NAMALWA (cell line): ENCODE measurements at places on chromosomes 11 and 22.

DNA sequence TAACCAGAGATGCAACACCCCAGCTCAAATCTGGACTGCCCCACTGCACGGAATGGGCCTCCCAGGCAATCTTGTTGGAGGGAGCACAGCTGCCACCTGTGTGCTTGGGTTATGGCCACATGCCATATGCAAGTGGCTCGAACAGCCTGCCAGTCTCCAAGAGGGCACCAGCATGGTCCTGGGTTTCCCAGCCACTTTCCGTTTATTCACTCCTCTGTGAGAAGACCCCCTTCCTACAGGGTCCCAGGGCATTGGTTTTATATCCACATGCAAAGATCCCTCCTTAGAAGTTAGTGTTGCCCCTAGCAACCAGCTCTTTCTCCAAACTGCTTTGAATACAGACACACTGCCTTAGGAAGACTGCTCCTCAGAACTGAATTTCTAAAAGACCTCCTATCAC lies 487.8 kb downstream of the BUD13 start:
- no peak for DNase-seq

DNA sequence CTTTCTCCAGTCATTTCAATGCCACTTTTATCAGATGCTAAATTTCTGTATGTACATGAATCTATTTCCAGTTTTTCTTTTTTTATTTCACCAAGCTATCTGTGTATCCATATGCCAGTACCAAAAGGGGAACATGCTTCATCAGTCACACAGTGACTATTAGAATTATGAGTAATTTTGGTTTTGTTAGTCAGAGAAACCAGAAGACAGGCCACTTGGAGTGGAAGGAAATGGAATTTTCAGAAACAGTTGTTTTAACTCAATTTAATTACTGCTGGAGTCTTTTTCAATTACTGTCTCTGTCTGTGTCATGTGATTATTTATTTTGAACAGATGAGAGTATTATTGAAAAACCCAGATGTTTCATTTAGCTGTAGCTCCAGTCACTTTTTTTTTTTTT lies 84.6 kb upstream of the ANO3 start:
- no peak for DNase-seq

DNA sequence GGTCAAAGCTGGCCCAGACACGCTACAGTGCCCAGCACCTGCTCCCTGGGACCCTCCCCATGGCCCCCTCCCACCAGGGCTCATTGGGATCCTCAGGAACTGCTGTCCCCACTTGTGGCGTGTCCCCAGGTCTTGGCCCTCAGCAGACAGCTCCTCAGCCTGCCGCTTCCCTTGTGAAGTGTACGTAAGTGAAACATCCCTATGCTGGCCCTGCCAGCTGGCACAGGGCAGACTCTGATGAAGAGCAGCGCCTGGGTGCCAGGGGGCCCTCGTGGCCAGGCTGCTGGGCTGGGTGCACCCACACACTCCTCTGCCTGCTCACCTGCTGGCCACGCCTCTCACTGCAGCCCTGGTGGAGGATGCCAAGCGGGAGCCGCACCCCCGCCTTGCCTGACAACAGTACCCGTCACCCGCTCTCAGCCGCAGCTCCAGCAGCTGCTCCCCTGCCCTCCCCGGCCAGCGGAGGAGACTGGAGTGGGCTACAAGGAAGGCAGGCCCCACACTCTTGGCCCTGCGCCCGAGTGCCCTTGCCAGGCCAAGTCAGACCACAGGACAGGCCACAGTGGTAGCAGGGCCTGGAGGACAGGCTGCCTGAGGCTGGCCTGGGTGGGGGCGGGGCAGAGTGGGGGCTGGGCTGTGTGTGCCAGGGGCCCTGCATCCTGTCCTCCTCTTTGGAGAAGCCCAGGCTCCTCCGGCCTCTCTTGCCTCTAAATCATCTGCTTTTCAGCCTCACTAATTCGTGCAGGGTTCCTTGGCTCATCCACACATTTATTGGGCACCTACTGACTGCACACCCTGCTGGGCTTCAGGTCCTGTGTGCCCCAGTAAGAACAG lies 39.5 kb downstream of the IGF2 start:
- DNase-seq = no peak

- no peak for DNase-seq
These were observed 3.6 kb downstream of the TNNI2 start for GRCh38 chr11:1842149-1843097.

DNA sequence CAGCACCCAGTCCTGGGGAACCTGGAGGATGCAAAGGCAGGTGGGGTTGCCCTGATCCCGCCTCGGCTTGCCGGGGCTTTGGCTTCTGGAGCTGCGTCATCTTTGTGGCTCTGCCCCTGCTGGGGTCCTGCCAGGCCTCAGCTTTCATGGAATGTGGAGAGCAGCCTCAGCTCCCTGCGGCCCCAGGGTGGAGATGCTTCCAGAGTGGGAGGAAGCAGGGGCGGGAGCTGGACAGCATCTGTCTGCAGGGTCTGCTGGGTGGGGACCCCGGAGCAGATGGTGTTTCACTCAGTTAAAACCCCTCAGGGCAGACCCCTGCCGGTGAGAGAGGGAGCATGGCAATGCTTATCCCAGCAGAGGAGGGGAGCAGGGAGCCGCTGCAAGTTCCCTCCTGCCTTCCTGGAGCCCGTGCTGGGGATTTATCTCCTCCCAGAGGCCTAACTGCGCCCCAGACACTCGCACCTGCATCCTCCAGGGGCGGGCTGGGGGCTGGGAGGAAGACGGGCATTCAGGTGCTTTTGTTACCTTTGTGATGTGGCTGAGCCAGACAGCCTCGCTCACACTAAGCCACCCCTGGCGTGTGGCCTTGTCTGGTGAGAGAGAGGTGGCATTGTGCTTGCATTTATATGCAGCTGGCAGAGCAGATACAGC lies 15.7 kb downstream of the GRIK4 start:
- no peak for DNase-seq

DNA sequence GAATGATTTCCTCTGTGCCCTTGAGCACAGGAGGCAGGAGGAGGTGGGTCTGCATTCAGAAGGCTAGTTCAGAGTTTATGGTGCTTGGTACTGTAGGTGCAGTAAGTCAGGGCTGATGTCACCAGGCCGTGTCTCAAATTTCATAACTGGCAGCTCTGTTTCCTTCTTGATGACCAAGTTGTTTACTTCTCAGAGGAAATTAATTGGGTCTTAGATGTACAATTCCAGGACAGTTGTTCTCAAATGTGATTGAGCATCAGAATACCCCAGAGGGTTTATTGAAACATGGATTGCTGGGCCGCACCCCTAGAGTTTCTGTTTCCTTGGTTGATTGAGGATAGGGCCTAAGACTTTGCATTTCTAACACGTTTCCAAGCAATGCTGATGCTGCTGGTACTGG lies 6.2 kb downstream of the AMOTL1 start:
- DNase-seq = no peak

- no peak for DNase-seq
These were observed 180.8 kb upstream of the CCDC179 start for GRCh38 chr11:23041001-23041503.

GRCh38 chr11:2390725-2391151 lies 9.8 kb upstream of the TSSC4 start:
- peak; percentile 78 for DNase-seq

- no peak for DNase-seq
These were observed 126.0 kb upstream of the MTNR1B start for GRCh38 chr11:92843455-92843854.

GRCh38 chr11:5339771-5340322 lies 3.5 kb downstream of the OR51B5 start:
- no peak for DNase-seq

DNA sequence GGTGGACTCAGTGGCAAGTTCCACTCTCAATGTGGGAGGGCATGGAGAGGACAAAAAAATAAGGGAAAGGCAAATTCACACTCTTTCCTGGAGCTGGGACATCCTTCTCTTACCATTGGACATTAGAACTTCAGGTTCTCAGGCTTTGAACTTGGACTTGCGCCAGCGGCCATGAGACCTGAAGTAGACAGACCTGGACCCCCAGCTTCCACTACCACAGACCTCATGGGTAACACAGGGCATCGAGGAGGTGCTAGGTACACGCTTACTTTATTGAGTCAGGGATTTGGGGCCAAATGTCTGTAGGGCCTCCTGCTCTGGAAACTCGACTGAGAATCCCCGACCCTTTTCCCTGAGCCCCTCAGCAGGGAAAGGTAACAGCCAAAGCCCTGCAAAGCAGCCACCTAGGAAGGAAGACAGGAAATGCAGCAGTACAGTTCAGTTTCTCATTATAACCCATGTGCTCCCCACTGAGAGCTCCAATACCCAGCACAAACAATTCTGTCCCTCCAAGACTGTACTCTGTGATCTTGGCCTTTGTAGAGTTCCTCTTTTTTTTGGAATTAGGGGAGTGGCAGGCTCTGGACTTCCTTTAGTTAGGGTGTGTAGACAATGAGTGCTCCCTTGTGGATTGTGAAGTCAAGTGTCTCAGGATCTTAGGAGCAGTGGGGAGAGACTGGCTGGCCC lies 5.7 kb downstream of the CHRNA10 start:
- no peak for DNase-seq

DNA sequence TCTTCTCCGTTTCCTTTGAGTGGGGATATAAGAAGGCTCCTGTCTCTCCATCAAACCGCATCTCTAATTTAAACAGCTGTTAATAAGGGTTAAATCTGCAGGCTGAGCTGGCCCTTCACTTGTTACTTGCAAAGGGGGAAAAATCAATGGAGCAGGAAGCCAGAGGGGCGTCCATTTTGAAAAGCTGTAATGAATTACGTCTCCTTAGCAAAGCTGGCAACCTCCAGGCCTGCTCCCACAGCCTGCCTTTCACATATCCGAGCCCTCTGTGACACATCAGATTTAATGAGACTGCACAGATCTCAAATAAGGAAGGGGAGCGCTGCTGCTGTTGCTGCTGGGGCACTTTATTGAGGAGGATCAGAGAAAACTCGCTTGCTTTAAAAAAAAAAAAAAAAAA lies 320.8 kb downstream of the BLID start:
- no peak for DNase-seq

GRCh38 chr11:7435176-7435575 lies 50.1 kb upstream of the OLFML1 start:
- no peak for DNase-seq

DNA sequence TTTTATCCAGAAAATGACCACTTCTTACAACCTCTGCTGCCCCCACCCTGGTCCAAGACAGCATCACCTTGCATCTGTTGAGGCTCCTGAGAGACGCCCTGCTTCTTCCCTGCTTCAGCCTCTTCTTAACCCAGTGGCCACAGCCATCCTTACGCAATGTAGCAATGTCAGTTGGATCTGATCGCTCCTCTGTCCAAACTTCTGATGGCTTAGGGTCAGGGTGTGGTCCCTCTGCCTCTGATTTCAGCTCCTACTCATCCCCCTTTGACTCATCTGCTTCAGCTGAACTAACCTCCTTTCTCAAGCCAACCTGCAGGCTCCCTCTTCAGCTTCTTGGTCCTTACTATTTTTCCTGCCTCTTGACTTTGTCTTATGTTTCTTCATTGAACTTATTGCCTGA lies 280.8 kb downstream of the KIRREL3 start:
- no peak for DNase-seq

GRCh38 chr22:40482886-40483285 lies 112.5 kb downstream of the SGSM3 start:
- DNase-seq = no peak

GRCh38 chr11:76208438-76209374 lies 2.4 kb upstream of the WNT11 start:
- DNase-seq = peak; percentile 74
